ENCODE measurements at places on chromosomes 7 and 10. TPM values are rescaled to one million over a fixed set of nuclear protein-coding genes. Genes with fewer than 3 reads are reported as not detected.

DNA sequence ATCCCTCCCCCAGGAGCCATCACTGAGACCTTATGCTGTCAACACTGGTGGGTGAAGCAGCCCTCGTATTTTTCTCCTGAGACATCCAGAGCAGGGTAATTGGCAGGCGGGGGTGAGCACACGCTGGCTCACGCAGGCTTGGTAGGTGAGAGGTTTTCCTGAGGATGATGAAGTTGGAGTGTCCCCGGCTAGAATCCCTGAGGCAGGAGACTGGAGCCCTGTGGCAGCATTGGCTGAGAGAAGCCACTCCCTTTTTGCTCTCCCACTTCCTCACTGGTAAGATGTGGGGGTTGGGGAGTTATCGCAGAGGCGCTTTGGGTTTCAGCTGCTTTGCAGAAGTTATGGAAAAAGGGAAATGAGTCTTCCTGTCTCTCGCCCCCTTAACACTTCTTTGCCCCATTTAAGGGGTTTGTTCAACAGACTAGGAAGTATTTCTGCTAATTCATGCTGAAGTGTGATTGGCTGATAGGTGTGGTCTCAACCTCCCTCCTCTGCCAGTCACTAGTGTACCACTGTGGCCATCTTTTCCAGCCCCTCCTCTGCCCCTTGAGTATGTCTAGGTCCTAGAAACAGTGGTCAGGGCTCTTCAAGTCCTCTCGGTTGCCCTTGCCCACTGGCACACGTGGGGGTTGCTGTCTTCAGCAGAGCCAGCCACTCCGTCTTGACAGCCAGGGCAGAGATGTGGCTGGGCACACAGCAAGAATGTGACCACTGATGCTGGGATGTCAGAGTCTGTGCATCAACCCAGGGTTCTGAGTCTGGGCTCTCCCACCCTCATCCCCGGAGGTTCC, 5.7 kb downstream of the ARPC1B start:
- H3K27ac ChIP-seq = peak overlapping the region; percentile 93
- peaks cover 71% of the 10 kb centered on the region for H3K4me1 ChIP-seq
- peak; percentile 49 for DNase-seq
- peak overlapping the region; percentile 74 for H3K4me3 ChIP-seq
- no peaks in the 10 kb centered on the region for H3K27me3 ChIP-seq

DNA sequence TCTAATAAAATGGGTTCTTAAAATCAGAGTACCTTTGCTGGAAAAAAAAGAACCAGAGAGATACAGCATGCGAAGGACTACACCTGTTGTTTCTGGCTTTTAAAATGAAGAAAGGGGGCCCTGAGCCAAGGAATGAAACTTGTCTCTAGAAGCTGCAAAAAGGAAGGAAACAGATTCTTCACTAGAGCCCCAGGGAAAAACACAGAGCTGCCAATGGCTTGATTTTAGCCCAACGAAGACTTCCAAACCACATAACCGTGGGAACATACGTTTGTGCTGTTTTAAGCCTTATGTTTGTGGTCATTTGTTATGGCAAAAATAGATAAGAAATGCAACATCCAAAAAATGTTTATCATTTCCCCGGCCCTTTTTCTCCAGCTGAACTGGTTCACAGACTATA, 780.0 kb downstream of the SORCS1 start:
- no peaks in the 10 kb centered on the region for H3K27me3 ChIP-seq
- no peak for DNase-seq
- H3K4me3 ChIP-seq = no peak overlapping the region
- no peaks in the 10 kb centered on the region for H3K36me3 ChIP-seq
- no peaks in the 10 kb centered on the region for H3K4me1 ChIP-seq

DNA sequence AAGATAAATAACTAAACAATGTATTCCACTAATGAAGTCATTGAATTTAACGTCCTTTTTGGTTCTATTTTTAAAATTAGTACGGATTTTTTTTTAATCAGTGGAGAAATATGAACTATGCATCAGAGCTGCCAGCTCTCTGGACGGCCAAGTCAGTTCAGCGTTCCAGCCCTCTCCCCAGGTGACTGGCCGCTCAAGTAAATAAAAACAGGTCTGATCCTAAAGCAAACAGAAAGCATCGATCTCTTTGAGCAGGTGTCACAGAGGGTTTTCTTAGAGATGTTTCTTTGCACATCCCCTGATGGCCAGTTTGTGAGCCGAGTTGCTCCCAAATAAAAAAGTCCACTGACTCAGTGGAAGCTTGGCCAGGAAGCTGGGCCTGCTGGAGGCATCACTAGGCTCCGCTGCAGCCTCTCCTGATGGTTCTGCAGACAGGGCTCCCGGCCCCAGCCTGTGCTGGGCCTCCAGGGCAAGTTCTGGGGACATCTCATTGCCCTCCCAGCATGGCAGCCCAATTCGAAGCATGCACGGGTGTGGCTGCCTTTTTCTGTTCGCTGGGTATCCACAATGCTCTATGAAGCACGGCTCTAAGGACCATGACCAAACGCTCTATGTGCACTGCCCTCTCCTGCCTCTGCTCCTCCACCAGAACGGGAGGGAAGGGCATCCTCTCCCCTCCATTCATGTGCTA, 74.7 kb upstream of the PPP2R2D start:
- no peaks in the 10 kb centered on the region for H3K36me3 ChIP-seq
- H3K27ac ChIP-seq = no peak overlapping the region
- no peaks in the 10 kb centered on the region for H3K27me3 ChIP-seq
- no peaks in the 10 kb centered on the region for H3K4me1 ChIP-seq
- no peak for DNase-seq
- H3K4me3 ChIP-seq = no peak overlapping the region

DNA sequence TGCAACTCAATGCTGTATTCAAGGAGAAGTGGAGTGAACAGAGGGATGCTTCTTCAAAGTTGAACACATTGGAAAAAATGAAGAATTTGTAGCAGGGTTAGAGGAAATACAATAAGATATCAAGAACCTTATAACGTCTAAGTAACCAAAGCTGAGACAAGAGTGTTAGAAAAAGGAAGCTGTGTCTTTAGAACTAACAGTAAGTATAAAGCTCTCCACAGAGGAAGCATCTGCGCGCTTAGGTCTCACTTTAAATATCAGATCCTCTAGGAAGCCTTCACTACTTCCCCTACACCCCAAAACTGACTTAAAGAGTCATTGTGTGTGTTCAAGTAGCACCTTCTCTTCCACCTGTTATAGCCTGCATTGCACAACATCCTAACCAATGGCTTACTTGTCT, 43.0 kb downstream of the CH25H start:
- no peak for DNase-seq
- H3K4me3 ChIP-seq = peak overlapping the region; percentile 67
- peaks cover 25% of the 10 kb centered on the region for H3K4me1 ChIP-seq
- H3K27me3 ChIP-seq = peaks cover 9% of the 10 kb centered on the region

FKBP6 gene
- not detected for total RNA-seq

PAX4 gene
- total RNA-seq = not detected

AQP1 gene
- 0.23 TPM for total RNA-seq

EBLN1 gene
- not detected for total RNA-seq

Data from activated CD8-positive, alpha-beta T cell treated with anti-CD3 and anti-CD28 coated beads, Interleukin-2, amount 10 ng/mL, durations not matched to agents 7 days and 5 days (primary cell).